ENCODE measurements at places on chromosomes 16 and 17.

DNA sequence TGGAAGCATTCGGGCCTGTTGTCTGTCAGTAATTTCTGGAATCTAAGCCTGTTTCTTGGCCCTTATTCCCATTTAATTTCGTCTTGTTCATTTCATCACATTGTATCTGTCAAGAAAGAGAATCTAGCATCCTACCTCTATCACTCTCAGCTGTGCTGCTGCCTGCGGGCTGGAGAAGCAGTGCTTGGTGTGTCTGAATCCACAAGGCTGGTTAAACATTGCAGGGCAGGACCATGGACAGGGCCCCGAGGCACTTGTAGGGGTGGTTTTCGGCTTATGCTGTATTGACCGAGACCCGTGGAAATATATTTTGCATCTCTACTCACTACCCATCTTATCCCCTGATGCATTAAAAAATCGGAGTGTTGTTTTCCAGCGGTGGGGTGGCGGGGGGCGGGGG is 3.1 kb downstream of the RAB11FIP4 start:
- peak; percentile 30 for DNase-seq

DNA sequence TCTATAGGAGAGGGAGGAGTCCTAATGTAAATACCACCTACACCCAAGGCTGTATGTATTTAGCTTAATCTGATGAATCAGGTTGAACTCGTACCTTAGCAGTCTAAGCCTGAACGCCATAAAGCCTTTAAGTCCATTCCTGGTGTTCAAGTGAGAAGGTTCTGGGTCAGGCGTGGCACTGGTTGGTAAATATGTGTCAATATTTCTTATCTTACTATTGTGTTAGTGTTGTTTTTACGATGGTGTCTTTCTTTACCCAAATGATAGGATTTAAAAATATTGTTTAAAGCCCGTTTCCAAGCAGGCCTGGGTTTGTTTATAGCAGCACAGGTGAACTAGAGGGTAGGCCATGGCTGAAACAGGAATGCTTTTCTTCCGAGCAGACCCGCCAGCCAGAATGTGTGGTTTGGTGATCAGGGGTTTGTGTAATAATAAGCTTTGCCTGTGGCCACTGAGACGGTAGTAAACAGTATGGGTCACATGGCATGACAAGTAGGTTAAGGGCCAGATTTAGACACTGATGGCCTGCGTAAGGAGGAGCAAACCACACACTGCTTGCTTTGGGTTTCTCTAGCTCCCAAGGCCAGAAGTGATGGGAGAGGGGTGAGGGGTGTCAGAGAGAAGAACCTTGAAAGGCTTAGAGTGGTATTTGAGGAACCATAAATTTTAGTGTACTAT is 3.3 kb downstream of the TMEM94 start:
- no peak for DNase-seq

DNA sequence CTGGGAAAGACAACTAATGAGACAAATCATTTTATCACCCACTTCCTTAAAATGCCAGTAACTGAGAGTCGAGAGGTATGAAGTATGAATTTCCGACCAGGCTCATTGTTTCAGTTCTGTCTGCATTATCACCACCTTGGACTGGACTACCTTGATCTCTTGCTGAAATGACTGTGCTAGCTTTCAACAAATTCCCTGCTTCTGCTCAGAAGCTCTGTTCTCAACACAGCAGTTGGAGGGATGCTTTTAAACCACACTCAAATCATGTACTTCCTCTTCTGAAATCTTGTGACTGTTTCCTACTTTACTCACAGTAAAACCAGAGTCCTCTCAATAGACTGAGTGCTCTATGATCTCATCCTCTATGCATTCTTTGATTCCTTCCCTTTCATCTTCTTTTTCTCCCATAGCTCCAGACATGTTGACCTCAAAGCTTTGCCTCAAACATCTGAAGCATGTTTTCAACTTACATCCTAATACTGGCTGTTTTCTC is 195.8 kb downstream of the KCNJ2 start:
- no peak for DNase-seq

- DNase-seq, result no peak
Measured at GRCh38 chr16:81821436-81822128, 42.5 kb downstream of the PLCG2 start.

- DNase-seq, result no peak
Measured at GRCh38 chr17:75806822-75807500, 22.4 kb downstream of the UNK start.

- no peak for DNase-seq
Measured at GRCh38 chr17:19592316-19592715, 56.2 kb upstream of the ALDH3A2 start.

- no peak for DNase-seq
Measured at GRCh38 chr17:2087597-2088211, 32.8 kb downstream of the HIC1 start.

GRCh38 chr16:70252355-70252988 is 732 bp upstream of the EXOSC6 start:
- DNase-seq, result no peak

- no peak for DNase-seq
Measured at GRCh38 chr16:30395992-30396585, 869 bp downstream of the ZNF48 start.

DNA sequence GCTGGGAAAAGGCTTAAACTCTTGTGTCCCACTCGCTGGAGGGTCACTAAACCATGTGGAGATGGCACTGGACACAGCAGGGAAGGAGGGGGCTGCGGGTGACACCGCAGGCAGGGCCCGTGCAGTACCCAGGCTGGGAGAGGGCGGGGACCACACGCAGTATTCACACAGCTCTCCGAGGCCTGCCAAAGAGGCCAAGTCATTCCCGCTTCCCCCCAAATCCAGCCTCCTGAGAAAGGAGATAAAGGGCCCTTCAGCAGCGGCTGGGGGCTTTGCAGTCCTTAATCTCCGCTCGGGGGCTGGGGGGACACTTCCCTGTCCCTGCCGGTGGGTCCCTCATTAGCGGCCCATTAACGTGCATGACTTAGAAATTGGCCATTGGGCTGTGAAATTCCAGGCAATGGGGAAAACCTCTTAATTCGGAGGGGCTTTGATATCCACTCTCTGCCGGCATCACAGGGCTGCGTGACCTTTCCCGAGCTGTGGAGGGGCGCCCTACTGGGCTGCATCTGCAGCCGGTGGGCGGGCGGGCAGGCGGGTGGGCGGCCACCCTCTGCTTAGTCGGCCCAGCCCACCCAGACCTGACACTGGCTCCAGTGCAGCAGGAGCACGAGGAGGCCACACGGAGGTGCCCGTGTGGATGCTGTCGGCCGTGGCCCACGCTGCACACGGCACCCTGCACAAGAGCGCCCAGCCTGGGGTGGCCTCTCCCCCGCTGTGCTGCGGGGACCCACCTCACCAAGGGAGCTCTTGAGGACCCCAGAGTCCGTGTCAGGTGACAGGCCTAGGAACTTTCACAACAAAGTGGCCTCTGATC is 2.6 kb upstream of the SLC38A8 start:
- no peak for DNase-seq

DNA sequence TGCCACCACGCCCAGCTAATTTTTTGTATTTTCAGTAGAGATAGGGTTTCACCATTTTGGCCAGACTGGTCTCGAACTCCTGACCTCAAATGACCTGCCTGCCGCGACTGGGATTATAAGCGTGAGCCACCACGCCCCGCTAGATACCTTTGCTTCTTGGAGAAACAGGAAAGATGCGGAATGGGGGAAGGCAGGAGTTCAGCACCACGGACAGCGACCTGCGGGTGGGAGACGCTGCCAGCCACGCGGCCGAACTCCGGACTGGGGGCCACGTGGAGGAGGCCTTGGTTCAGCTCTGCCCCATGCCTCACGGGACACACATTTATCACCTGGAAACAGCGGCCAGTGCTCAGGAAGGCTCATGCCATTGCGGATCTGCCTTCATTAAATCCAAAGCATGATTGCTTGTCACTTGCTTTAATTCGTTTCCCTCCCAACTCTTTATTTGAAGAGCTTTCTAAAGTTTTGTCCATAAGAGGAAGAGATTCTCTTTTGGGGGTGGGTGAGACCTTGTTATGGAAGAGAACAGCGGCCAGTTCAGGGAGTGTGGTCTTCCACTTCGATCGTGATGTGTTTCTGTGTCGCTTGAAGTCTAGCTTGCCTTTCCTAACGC is 219.9 kb downstream of the ENGASE start:
- DNase-seq, result peak; percentile 5

DNA sequence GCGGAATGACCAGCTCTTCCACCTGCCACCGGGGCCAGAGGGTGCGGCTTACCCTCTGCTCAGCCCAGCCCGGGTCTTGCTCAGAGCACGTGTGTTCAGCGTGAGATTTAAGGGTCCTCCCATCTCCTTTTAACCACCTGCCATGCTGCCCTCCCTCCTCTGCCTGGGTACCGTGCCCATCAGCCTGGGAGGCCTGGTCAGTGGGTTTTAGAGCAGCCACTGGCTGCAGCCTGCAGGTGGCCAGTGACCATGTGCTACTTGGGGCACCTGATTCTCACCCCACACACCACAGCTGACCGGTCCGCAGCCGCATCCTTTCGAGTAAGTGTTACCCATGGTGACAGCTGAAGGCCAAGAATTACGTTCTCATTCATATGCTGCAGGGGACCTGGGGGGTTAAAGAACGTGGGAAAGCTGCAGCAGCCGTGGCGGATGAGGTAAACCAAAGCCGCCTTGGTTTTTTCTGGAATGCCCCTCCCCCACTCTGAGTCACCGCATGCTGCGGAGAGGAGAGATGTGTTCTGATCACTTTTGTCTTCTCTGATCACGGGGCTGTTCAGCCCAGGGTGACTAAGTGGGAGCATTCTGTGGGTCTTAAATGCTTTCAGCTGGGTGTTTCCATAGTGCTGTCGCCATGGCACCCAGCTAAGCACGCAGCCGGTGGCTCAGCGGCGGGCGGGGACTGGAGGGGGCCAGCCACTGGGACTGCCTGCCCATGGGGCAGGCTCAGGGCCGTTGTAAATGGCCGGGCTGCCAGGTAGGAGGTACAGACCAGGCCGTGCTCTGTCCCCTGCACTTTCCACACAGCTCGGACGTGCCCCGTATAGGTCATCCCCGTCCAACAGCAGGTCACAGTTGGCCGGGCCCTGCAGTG is 59.8 kb downstream of the BAIAP2 start:
- DNase-seq, result peak; percentile 73

- DNase-seq, result peak; percentile 74
Measured at GRCh38 chr17:2336215-2336851, at the start of gene TSR1. Gene TSR1 (minus strand): TSS chr17:2336457. CDS start chr17:2336427, 30 bp downstream.

- no peak for DNase-seq
Measured at GRCh38 chr17:66675991-66676371, 158.9 kb upstream of the CACNG5 start.

- no peak for DNase-seq
Measured at GRCh38 chr17:83180996-83181481, 101.6 kb downstream of the METRNL start.

- DNase-seq, result no peak
Measured at GRCh38 chr17:74211912-74212208, 1.5 kb upstream of the TTYH2 start.

DNA sequence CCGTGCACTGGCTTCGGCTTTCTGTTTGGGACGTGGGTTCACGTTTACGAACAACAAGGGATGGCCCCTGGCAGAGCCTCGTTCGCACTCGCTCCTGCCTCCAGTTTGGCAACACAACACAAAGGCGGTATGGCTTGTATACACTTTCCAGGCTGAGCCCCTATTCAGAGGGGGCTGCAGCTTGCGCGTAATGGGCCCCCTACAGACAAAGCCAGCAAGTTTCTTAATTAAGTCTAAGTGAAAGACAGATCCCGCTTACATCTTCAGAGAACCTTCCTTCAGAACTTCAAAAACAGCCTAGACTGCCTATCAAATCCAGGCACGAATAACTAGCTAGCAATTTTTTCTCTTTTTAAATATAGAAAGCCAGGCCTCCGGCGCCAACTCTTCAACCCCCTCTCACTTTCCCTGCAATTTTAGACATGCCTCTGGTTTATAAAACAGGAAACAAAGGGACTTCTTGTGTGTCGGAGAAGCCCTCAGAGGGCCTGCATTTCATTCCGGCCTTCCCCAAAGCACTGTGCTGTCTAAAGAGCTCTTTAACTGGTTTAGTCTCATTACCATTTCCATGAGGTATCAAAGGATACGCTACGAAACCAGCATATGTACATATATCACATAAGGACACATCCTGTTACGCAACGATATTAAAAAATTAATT is 244.9 kb downstream of the STX8 start:
- no peak for DNase-seq

- peak; percentile 16 for DNase-seq
Measured at GRCh38 chr17:49817993-49818392, 29.5 kb downstream of the KAT7 start.

GRCh38 chr17:49440581-49440980 is 25.9 kb upstream of the PHB1 start:
- DNase-seq, result no peak

DNA sequence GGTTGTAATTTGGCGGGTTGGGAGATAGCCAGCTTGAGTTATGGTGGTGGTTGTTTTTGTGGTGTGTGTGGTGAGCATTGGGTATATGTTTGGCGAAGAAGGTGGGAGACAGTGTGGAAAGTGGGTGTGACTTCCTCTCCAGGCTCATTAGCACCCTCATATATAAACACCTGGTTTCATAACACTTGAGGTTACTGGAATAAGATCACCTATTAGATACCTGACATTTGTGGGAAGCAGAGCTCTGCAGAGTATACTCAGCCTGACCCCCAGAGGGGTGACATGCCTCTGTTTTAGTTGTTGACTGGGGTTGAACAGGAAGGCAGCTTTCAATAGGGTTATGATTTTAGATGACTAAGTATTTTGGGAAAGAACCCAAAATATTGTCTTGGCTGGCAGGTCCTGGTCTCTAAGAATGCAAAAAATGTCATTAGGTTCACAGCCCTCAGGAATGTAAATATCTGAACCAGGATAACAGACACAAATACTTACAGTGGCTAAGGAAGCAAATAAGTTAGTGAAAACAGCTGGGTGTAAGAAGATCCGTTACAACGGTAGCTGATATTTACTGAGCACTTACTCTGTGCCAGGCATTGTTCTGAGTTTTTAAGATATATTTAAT is 18.3 kb upstream of the EFCAB13 start:
- no peak for DNase-seq

DNA sequence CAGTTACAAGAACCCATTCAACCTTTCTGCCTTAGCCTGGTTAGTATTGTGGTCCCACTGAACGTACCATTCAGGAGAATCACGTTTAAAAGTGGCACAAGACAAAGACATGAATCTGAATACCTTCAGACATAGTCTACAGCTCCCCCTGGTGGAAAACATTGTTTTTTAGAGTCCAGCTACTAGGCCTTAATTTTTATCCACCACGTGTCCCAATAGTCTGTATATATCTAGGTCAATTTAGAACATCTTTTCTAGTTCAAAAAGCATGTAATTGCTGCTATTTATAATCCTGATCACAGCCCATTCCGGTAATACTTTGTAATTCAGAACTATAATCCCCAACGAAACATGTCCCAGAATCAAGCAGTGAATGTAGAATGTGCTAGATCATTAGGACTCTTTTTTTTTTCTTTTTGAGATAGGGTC is 13.7 kb upstream of the GUCY2D start:
- DNase-seq, result no peak

- DNase-seq, result no peak
Measured at GRCh38 chr16:66859397-66860068, 15.3 kb downstream of the CA7 start.

- no peak for DNase-seq
Measured at GRCh38 chr16:86553356-86553755, 1.7 kb downstream of the MTHFSD start.

Measured in stimulated activated CD4-positive, alpha-beta T cell treated with anti-CD3 and anti-CD28 coated beads, Interleukin-15, amount 100 ng/mL, for 1 hour (primary cell).